T-helper 9 cell (primary cell): ENCODE measurements at places on chromosomes 6 and 20.

DNA sequence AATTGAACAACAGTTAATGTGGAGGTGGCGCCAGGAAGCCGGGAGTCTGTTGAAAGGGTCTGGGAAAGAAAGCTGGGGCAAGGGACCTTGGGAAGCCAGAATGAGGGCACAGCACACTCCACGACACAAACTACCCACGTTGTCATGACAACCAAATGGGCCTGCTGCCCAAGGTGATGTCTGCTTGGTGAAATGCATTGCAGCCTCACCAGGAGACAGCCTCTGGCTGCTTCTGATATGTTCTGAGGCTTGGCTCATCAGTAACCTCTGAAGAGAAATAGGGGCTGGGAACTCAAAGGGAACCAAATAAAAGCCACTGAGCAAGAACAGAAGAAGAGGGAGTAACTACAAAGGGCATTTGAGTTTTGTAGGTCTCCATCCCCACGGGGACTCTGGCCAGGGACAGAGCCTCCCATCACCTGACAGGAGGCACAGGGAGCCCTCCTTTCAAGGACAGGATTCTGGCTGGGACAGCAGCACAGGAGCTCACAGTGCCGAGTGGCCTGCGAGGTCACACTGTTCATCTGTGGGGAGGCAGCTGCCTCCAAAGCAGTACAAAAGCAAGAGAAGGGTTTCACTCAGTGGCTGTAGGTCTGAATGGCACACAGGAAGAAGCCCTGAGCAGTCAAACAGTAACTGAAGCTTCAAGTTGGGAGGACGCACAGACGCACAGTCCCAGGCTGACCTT is 44.6 kb upstream of the KCNK16 start:
- DNase-seq = no peak

- DNase-seq = no peak
These were observed 5.3 kb downstream of the KCNB1 start for GRCh38 chr20:49477200-49477599.

DNA sequence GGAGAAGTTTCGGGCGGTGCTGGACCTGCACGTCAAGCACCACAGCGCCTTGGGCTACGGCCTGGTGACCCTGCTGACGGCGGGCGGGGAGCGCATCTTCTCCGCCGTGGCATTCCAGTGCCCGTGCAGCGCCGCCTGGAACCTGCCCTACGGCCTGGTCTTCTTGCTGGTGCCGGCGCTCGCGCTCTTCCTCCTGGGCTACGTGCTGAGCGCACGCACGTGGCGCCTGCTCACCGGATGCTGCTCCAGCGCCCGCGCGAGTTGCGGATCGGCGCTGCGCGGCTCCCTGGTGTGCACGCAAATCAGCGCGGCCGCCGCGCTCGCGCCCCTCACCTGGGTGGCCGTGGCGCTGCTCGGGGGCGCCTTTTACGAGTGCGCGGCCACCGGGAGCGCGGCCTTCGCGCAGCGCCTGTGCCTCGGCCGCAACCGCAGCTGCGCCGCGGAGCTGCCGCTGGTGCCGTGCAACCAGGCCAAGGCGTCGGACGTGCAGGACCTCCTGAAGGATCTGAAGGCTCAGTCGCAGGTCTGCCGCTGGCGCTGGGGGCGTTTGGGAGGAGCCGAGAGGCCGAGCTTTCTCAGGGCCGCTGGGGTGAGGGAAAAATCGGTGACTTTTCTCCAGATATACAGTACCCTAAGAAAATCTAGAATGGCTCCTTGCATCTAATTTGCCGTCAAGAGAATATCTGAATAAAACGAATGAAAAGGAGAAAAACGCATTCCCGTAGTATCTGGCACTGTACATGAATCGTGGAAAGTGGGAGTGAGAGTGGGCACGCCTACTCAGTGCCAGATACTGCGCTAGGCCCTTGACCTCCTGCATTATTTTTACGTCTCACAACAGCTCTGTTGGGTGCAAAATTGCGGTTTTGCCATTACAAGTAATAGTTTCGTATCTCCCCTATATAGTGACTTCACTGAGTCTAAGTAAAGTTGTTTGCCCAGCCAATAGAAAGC is 1.0 kb downstream of the CALHM6 start:
- peak; percentile 22 for DNase-seq

DNA sequence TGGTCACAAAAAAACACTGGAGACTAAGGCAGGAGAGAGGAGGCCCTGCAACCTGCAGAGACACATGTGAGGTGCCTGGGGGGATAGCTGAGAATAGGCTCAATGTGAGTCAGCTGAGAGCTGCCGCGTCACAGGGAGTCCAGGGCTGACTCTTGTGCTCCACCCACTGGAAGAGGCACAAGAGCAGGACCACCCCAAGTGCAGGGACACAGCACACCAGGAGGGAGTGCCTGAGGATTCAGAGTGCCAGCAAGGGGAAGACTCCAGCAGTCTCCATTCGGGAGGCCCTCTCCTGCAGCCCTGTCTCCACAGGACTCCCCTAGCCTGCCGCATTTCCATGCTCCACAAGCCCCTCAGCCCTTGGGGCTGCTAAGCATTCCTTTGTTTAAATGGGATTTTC is 105.5 kb downstream of the HUS1B start:
- DNase-seq = no peak

DNA sequence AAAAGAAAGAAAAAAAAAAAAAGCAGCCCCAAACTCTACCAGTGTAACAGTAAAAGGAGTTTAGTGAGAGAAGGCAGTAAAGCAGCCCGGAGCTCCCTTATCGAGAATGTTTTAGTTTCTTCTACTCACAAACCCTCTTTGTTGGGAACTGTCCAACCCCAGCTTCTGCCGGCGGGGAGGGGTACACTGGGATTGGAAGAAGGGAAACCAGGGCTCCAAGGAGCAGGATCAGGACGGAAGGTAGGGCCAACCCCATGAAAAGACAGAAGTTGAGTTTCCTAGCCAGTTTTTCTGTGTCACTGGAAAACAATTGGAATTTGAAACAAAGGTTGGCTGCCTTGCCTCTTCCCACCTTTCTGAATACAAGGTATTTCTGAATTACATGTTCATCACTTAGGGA is 66.0 kb downstream of the KIZ start:
- no peak for DNase-seq

GRCh38 chr20:4817230-4817671 is 95.5 kb downstream of the PRND start:
- no peak for DNase-seq

- peak; percentile 59 for DNase-seq
These were observed 304.9 kb downstream of the CDH26 start for GRCh38 chr20:60262967-60263603.

- no peak for DNase-seq
These were observed 134.1 kb upstream of the CEP162 start for GRCh38 chr6:84361372-84362192.

- DNase-seq = no peak
These were observed 88.6 kb upstream of the TMEM181 start for GRCh38 chr6:158471339-158471738.

- DNase-seq = no peak
These were observed 33.7 kb upstream of the TENT5A start for GRCh38 chr6:81786150-81786549.

GRCh38 chr6:170117111-170117972 is 173.5 kb downstream of the DLL1 start:
- no peak for DNase-seq

DNA sequence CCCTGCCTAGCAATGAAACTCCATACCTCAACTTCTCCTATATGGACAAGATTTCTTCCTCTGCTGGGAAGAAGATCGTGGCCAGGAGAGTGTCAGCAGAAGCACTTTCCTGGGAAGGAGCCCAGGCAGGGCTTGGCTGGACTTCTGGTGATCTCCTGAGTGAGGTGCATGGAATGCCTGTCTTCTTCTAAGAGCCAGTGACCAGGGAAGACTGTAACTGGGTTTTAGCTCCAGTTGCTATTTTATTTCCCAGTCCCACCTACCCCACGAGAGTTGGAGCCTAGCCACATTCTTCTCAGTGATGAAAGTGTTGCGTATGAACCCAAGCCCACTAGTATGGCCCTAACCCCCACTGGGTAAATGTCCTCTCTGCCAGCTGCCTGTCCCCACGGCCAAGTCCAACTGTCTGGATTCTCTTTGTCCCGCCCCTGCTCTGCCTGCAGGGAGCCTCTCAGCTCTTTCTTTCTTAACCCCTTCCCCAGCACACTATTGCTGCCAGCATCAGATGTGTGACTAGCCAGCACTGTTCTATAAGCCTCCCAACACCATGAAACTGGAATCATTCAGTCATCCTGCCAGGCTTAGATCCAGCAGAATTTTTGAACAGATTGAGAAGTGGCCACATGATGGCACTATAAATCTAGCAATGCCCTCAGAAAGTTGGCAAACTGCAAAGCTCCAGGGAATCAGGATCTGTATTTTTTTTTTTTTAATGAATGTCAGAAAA is 69.8 kb upstream of the FAM184A start:
- DNase-seq = no peak

GRCh38 chr6:42374018-42374669 is 77.6 kb downstream of the TRERF1 start:
- DNase-seq = no peak

GRCh38 chr6:2749969-2750600 is 637 bp downstream of the MYLK4 start:
- peak; percentile 64 for DNase-seq

DNA sequence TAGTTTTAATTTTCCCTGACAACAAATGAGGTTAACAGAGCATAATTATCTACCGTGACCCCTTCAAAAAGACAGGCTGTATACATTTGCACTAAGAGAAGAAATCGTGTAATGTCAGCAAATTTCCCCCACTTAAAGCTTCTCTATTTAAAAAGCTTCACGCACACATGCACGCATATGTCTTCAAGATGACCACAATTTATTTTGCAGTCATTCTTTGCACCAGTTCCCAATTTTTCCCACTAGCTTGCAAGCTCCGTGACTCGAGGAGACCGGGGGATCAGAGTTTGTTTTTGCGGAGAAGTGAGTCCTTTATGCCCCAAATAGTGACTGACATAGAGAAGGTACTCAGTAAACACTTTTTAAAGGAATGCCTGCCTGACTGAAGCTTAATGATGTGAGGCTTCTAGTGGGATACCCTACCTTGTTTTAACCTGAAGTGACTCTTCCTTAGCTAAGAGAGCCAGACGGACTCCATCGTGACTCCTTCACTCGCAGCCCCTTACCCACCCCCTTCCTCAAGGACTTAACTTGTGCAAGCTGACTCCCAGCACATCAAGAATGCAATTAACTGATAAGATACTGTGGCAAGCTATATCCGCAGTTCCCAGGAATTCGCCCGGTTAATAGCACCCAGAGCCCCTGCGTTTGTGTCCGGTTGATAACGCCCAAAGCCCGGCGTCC is 9.3 kb upstream of the NQO2 start:
- DNase-seq = no peak

DNA sequence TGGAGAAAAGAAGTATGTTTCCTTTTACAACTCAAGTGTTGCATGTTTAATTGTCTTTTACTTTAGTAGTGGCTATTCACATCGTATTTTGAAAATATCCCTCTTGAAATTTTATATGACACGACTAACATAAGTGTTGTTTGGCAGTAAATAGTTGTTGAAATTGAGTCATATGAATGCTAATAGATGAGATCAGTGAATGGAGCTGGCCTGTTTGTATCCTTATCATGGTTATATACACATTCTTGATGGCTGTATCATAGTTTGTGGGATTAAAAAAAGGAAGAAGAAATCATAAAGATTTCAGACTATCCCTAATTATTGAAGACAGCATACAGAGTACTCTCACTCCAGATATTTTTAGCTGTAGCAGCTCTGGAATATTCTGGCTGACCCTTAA is 8.2 kb upstream of the RAE1 start:
- DNase-seq = no peak
